Cortex of kidney (tissue), 1 donor: ENCODE measurements at places on chromosomes 13 and 19.

- DNase-seq, result no peak
Measured at GRCh38 chr19:45508861-45509691, 1.8 kb downstream of the VASP start.

DNA sequence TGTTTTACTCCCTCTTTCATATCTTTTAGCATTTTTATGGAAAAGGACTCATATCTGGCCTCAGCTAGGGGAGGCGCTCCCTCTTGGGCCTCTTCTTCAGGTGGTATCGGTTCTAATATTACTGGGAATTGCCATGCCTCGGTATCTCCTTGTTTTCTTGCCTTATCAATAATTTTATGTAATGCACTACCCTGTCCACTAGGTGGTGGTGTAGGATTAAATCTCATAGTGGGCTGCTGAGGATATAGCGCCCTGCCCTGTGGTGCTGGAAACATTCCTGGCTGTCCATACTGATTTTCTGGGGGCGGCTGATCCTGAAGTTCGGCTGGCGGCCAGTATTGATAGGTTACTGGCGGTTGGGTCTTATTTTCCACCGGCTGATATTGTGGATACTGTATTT lies 35.8 kb downstream of the ZNF420 start:
- DNase-seq, result no peak

- DNase-seq, result no peak
Measured at GRCh38 chr13:50241479-50241878, 226.2 kb downstream of the KCNRG start.

GRCh38 chr13:91369441-91369831 lies 21.9 kb downstream of the MIR17HG start:
- no peak for DNase-seq

- no peak for DNase-seq
Measured at GRCh38 chr13:108686027-108686426, 56.6 kb downstream of the MYO16 start.

- DNase-seq, result no peak
Measured at GRCh38 chr13:79393564-79394249, 12.3 kb downstream of the RBM26 start.

GRCh38 chr19:35090506-35091214 lies 25.0 kb upstream of the FXYD3 start:
- no peak for DNase-seq

- no peak for DNase-seq
Measured at GRCh38 chr13:27542220-27542619, 78.1 kb downstream of the LNX2 start.

GRCh38 chr19:30106417-30107095 lies 164.5 kb downstream of the URI1 start:
- no peak for DNase-seq

DNA sequence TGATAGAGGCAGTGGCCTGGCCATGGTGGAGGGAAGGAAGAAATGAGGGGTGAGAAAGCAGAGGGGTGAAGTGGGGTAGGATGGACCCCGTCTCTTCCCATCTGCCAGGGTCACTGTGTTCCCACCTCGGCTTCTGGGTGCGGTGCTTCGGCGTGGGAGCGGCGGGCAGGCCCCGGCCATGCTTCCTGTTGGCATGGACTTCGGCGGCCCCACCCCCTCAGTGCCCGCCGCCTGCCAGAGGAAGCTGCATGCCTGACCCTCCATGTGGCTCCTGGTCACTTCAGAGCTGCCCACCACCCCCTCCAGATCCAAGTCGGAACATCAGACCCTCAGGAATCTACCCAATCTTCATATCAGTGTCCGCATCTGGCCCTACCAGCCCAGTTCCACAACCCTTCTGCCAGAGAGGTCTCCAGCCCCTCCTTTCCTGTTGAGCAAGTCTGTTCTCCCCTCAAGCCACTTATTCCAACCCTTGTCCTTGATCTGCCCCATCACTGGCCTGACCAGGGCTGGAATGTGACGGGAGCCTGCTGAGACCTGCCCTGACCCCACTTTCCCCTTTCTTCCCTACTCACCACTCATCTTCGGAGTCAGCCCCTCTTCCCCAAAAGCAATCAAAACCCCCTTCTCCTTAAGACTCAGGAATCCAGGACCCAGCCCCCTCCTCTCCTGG lies 1.5 kb downstream of the KCNN4 start:
- DNase-seq, result no peak

- DNase-seq, result no peak
Measured at GRCh38 chr19:19554074-19555023, 16.3 kb downstream of the CILP2 start.

- no peak for DNase-seq
Measured at GRCh38 chr19:14114854-14115253, 2.7 kb downstream of the PRKACA start.

DNA sequence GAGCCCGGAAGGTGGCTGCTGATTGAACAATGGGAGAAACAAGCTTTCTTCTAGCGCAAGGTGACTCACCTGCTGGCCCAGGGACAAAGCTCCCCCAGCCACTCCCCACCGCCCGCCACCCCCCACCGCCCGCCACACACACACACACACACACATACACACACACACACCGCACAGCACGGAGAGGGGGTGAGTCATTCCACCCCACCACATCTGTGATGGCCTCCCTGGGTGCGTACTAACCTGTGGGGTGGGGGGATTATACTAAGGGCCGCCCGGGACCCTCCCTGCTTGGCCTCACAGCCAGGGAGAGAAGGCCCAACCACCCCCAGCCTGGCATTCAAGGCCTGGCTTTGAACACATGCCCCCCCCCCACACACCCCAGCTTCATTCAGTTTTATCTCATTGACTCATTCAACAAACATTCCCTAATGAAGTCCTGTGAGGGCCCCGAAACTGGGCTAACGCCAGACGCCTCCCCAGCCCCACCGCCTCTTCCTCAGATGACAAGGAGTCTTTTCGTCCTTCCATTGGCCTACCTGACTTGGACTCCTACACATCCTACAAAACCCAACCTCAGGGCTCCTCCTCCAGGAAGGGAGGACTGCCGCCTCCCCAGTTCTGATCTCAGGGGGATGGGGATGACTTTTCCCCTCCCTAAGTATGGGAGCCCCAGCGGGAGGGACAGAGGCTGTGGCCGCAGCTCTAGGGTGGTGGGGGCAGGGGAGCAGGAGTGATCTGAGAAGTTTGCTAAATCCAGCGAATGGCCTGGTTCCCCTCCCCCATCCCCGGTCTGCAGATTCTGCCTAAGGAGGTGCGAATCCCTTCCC lies 5.8 kb upstream of the ONECUT3 start:
- DNase-seq, result no peak

GRCh38 chr13:113343692-113343968 lies 20.3 kb downstream of the GRTP1 start:
- no peak for DNase-seq

DNA sequence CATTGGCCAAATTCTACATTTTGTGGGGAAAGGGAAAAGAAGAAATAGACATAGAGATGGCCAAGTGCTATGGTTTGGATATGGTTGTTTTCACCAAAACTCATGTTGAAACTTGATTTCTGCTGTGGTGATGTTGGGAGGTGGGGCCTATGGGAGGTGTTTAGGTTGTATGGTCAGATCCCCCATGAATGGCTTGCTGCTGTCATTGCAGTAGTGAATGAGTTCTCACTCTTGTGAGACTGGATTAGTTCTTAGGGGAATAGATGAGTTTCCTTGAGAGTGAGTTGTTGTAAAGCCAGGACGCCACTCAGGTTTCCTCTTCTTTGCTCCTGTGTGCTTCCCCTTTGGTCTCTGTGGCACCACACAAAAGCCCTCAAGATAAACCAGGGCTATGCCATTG lies 242.6 kb upstream of the RFC3 start:
- no peak for DNase-seq

- no peak for DNase-seq
Measured at GRCh38 chr19:1841209-1841924, 6.9 kb downstream of the REXO1 start.

- no peak for DNase-seq
Measured at GRCh38 chr13:68261105-68261504, 1031.0 kb upstream of the PCDH9 start.

- no peak for DNase-seq
Measured at GRCh38 chr19:13044231-13044836, 49.1 kb downstream of the NFIX start.

GRCh38 chr19:54724142-54724541 lies at the start of gene KIR3DL3:
KIR3DL3 (plus strand) TSS chr19:54724442; CDS start chr19:54724497, 55 bp downstream.
- no peak for DNase-seq

DNA sequence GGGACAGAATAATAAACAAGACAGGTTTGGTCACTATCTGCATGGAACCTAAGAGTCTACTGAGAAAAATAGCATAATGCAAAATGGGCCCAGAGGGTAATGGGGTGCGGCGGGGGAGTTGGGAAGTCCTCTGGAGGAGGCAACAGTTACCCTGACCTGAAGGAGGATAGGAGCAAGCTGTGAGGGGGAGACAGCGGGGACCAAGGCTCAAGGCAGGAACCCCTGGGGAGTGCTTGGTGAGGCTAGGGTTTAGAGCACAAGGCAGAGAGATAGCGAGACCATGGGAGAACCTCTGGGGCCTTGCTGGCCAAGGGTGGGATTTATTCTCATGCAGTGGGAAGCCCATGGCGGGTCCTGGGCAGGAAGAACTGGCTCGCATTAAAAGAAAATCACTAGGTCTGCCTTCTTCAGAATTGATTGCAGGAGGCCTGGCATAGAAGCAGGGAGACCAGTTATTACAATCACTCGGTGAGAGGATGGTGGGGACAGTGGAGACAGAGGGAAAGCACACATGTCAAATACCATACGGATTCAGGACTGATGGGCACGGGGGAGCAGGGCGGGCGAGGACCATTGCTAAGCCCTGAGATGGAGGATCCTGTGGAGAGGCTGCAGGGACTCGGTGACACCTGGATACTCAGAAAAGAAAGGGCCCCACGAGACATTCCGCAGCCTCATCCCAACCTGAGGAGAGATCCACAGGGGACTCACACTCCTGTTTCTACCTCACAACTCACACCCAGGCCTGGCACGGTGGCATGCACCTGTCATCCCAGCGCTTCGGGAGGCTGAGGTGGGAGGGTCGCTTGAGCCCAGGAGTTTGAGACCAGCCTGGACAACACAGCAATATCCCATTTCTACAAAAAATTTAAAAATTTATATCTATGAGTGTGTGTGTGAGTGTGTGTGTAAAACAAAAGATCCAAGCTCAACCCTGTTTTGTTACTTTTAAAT lies 110.4 kb downstream of the URI1 start:
- no peak for DNase-seq

GRCh38 chr13:85386424-85386823 lies 412.8 kb downstream of the SLITRK6 start:
- DNase-seq, result no peak

- DNase-seq, result no peak
Measured at GRCh38 chr19:5023128-5023571, 54.2 kb downstream of the KDM4B start.

DNA sequence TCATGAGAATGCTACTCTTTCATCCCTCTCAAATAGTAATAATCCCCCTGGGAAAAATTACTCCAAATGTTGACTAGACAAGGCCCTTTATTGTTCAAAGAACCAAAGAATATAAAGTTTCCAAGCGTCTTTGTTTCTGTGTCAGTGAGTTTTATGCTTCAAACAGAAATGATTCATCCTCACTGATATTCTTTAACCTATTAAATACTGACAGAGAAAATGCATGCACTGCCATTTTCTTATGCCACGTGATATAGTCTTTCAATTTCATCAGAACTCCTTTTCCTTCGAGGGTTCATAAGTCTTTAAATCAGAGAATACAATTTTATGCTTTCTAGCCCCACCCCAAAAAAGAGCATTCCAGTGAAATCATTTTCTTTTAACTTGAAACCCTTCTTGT lies 211.6 kb downstream of the SHISA2 start:
- no peak for DNase-seq

DNA sequence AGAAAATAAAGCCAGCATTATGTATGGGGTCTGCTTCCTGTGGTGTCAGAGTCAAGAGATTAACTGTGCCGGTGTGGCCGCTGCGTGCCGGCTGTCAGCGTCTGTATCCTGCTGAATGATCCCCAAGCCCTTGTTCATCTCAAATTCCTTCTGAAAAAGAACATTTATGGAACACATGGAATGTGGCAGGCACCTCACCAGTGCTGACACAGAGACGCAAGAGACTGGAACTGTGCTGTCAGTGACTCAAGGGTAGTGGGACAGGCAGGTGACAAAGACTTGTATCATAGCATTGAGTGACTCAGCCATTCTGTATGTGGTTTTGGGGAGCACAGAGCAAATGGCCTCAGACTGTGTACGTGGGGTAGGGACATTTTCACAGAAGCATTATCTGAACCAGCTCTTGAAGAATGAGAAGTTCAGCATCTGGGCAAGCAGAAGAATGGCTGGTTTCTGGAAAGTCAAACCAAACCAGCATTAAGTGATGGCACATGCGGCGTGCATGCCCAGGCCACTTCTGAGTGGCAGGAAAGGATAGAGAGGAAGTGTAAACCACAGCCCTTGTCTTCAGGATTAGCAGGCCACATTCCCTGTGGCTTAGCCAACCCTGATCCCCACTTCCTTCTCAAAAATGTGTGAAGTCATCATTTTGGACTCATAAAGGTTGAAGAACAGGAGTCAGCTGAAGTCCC lies 54.0 kb upstream of the IRS2 start:
- DNase-seq, result no peak

GRCh38 chr13:20702915-20703779 lies at the start of gene IL17D:
IL17D (plus strand) TSS chr13:20703699; CDS start chr13:20704002, 303 bp downstream.
- DNase-seq, result no peak

- DNase-seq, result no peak
Measured at GRCh38 chr13:69857183-69857821, 250.3 kb upstream of the ATXN8OS start.

DNA sequence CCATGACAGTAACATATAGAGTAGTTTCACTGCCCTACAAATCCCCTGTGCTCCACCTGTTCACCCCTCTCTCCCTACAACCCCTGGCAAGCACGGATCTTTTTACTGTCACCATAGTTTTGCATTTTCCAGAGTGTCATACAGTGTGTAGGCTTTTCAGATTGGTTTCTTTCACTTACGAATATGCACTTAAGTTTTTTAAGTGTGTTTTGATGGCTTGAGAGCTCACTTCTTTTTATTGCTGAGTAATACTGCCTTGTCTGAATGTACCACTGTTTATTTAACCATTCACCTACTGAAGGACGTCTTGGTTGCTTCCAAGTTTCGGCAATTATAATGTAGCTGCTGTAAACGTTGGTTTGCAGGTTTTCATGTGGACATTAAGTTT lies 175.1 kb downstream of the ITGBL1 start:
- no peak for DNase-seq

GRCh38 chr13:21413013-21413412 lies 46.1 kb downstream of the ZDHHC20 start:
- no peak for DNase-seq

GRCh38 chr19:17109962-17110598 lies 34.5 kb downstream of the MYO9B start:
- DNase-seq, result no peak

DNA sequence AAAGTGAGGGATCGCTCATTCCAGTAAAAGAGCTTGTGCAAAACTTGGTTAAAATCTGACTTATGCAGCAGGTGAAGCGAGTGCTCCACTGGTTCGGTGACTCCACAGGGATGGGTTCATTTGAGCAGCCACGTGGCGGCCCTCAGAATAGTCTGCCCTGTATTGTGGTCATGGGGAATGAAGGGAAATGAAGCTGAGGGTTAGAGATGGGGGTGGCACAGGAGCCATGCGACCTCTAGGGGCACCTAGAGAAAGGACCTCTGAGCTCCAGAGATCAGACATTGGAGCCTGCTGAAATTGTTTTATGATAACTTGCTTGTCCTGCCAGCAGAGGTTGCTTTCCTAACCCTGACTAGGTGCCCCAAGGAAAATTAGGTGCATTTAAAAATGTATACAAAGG lies 26.6 kb downstream of the CBY2 start:
- DNase-seq, result no peak

- no peak for DNase-seq
Measured at GRCh38 chr13:36555151-36555986, 118.5 kb upstream of the SERTM1 start.
